ENCODE measurements at places on chromosomes 6 and 20. TPM values are rescaled to one million over a fixed set of nuclear protein-coding genes. Genes with fewer than 3 reads are reported as not detected.

DNA sequence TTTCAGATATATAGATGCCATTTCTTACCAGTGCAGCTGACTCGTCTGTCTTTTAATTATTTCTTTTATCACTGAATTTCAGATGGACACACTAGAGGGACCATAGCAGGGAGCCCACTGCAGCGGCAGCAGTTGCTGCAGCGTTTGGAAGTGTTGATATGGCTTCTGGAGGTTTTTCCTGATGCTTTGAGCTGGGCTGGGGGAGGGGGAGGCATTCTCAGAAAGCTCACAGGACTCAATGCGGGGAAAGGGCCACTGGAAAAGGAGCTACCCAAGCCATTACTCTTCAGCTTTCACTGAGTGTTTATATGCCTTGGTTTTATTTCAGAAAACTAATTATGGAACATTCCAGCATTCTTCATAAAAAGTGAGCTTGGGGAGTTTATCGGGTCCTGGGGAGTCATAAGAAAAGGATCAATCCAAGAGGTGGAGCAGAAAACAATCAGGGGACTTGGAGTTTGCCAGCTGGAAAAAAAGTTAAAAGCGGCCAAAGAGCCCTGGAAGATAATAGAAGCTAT lies 740.4 kb upstream of the FLRT3 start:
- H3K4me1 ChIP-seq: no peaks in the 10 kb centered on the region
- no peaks in the 10 kb centered on the region for H3K27me3 ChIP-seq
- no peak overlapping the region for H3K27ac ChIP-seq
- no peak for DNase-seq
- no peaks in the 10 kb centered on the region for H3K36me3 ChIP-seq

DNA sequence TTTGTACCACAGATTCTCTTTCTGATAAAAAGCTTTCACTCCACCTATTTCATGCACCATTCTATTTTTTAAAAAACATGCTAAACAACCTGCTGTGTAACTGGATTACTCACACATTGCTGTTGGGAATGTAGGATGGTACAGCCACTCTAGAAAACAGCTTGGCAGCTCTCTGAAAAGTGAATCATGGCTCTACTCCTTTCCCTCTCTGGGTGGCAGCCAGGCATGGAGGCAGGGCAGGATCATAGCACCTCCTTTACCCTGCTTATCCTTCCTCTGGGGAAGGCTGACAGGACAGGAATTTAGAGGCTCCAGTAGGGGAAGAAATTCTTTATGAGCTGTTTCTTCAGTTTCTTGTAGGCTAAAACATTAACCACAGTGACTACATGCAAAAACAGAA lies 6.7 kb upstream of the VNN2 start:
- no peaks in the 10 kb centered on the region for H3K36me3 ChIP-seq
- H3K4me1 ChIP-seq: peaks cover 6% of the 10 kb centered on the region
- no peak for DNase-seq

DNA sequence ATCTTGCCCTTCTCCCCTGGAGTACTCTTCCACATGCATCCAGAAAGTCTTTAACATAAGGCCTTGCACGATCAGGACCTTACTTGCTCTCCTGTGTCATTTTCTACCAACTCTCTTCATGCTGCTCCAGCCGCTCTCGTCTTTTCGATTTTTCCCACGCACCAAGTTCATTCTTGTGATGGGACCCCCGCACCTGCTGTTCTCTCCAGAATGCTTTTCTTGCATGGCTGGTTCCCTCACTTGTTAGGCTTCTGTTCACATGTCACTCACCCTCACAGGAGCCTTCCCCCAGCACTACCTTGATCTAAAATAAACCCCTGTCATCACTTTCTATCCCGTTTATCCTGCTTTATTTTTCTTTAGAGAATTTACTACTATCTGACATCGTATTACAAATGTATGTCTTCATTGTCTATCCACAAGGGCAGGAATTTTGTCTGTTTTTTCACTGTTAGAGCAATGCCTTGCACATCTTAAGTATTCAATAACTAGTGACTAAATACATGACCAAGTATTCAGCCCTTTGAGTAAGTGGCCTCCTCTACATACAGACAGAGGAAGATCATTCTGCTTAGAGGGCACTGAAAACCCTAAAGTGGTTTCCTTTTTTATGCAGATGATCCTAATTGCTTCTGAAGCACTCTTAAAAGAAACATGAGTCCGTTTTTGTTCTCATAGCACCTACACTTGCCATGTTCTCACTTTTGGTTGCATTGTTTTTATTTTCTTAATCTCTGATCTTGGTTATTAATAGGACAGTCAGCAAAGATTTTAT lies 166.9 kb downstream of the SLC16A10 start:
- no peak overlapping the region for H3K27ac ChIP-seq
- 0 out of 2 replicates have a peak, but pooled peaks cover 2% of the 10 kb centered on the region for H3K4me1 ChIP-seq
- H3K27me3 ChIP-seq: no peaks in the 10 kb centered on the region

DNA sequence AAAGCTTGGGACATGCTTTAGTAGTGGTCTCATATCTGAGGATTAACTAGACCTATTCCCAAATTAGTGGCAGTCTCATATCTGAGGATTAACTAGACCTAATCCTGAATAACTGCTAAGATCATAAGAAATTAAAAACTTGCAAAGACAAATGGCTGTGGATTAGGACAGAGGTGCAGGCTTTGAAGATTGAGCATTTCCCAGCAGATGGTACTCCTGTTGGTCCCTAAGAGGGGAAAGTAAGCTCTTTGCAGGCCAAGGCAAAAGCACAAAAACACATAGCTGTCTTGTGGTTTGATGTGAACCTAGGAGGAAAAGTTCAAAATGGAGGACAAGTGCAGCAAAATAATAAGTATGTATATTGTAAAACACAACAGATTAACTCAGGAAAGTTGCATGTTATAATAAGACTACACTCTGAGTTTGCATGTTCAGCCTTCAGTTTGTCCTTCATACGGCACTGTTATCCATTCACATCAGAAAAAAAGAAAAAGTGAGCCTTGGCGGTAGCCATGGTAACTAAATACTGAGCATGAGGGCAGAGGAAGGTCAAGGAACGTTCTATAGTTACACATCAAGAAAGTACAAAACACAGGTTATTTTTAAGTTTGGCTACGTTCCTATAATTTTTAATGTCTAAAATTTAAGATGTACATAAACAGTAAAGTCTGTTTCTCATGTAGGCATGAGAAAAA lies 62.8 kb downstream of the FILIP1 start:
- no peak overlapping the region for H3K27ac ChIP-seq
- H3K4me3 ChIP-seq: no peak overlapping the region
- no peak for DNase-seq
- H3K27me3 ChIP-seq: no peaks in the 10 kb centered on the region

DNA sequence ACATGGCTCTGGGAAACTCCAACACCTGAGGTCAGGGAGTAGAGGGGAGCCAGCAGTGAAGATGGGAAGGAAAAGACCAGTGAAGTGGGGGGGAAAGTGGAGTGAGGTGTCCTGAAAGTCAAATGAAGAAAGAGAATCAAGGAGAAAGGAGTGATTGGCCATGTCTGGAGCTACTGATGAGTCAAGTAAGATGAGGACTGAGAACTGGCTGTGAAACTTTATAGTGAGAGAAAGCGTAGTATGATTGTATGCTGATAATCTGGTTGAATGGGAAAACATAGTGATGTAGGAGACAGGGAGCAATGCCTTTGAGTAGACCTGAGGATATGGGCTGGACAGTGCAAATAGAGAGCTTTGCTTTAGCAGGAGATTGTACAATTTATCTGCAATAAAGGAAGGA lies 183.6 kb upstream of the GMDS start:
- H3K4me3 ChIP-seq: no peak overlapping the region
- no peak for DNase-seq
- H3K4me1 ChIP-seq: no peaks in the 10 kb centered on the region
- H3K27me3 ChIP-seq: no peaks in the 10 kb centered on the region

DNA sequence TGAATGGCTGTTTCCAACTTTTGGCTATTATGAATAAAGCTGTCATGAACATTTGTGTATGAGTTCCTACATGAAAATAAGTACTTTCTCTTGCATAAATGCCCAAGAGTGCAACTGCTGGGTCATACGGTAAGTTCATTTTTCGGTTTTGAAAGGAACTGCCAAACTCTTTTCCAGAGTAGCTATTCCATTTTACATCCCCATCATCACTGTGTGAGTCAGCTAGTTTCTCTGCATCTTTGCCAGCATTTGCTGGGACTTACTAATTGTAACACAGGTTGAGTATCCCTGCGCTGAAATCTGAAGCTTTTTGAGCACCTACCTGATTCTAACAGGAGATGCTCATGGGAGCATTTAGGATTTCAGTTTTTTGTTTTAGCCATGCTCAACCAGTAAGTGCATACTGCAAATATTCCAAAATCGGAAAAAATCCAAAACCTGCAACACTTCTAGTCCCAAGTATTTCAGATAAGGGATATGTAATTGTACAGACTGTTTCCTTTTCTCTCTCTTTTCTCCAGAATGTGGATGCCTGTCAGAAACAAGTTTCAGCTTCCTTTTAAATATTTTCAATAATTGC lies 118.4 kb downstream of the DTNBP1 start:
- H3K27ac ChIP-seq: no peak overlapping the region
- H3K4me3 ChIP-seq: no peak overlapping the region
- H3K27me3 ChIP-seq: no peaks in the 10 kb centered on the region
- H3K4me1 ChIP-seq: peaks cover 16% of the 10 kb centered on the region
- H3K36me3 ChIP-seq: no peaks in the 10 kb centered on the region

- H3K27ac ChIP-seq: no peak overlapping the region
- H3K4me3 ChIP-seq: no peak overlapping the region
- H3K27me3 ChIP-seq: no peaks in the 10 kb centered on the region
- H3K4me1 ChIP-seq: no peaks in the 10 kb centered on the region
- DNase-seq: no peak
- H3K36me3 ChIP-seq: no peaks in the 10 kb centered on the region
Observed at GRCh38 chr20:34143951-34144350, 31.9 kb upstream of the EIF2S2 start.

GRCh38 chr20:17619351-17620093 lies 49.6 kb downstream of the DSTN start:
- no peaks in the 10 kb centered on the region for H3K27me3 ChIP-seq
- H3K4me3 ChIP-seq: no peak overlapping the region
- DNase-seq: peak; percentile 1
- H3K4me1 ChIP-seq: no peaks in the 10 kb centered on the region
- peaks cover 8% of the 10 kb centered on the region for H3K36me3 ChIP-seq

GRCh38 chr6:106534564-106534982 lies 94.7 kb downstream of the RTN4IP1 start:
- DNase-seq: no peak
- no peak overlapping the region for H3K27ac ChIP-seq
- no peak overlapping the region for H3K4me3 ChIP-seq
- no peaks in the 10 kb centered on the region for H3K36me3 ChIP-seq

DNA sequence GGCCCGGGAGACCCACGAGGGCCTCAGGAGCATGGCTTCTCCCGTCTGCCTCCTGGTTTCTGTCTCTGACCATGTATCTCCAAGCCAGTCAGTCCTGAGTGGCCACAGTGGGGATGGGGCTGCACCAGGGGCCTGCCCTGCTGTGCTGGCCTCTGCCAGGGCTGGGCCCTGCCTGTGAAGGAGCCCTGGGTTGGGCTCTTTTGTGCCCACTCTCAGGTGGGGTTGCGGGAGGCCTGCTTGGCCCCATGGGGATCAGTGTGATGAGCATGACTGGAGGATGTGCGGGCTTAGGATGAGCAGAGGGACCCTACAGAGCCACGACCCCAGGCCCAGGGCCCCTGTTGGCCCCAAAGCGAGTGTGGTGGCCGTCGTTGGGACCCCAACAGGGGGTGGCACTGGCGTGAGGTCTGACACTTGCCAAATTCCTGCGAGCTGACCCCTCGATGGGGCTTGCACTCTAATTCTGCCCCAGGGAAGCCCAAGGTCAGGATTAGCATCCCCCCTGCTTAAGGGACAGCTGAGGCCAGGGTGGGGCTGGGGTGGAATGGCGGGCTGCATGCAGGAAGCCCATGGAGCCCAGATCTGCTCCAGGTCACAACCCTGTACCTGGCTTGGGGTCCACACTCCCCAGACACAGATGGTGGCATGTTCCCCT lies 90.0 kb upstream of the BHLHE23 start:
- DNase-seq: peak; percentile 5
- no peaks in the 10 kb centered on the region for H3K4me1 ChIP-seq
- H3K36me3 ChIP-seq: no peaks in the 10 kb centered on the region
- no peak overlapping the region for H3K27ac ChIP-seq

GRCh38 chr20:49187851-49188641 lies at the start of gene STAU1:
TSS of gene STAU1 (minus strand) at chr20:49188334. CDS start at chr20:49166201, 22,133 bp downstream.
- H3K36me3 ChIP-seq: no peaks in the 10 kb centered on the region
- peaks cover 5% of the 10 kb centered on the region for H3K4me1 ChIP-seq
- H3K4me3 ChIP-seq: peak within 1 kb of the TSS; percentile 86
- H3K27me3 ChIP-seq: no peaks in the 10 kb centered on the region
- DNase-seq: peak; percentile 98

GRCh38 chr6:47098570-47098993 lies 56.5 kb upstream of the ADGRF1 start:
- no peak overlapping the region for H3K27ac ChIP-seq
- no peak overlapping the region for H3K4me3 ChIP-seq
- DNase-seq: no peak
- H3K27me3 ChIP-seq: no peaks in the 10 kb centered on the region
- H3K4me1 ChIP-seq: peaks cover 7% of the 10 kb centered on the region

GRCh38 chr6:114342826-114343781 lies at the start of gene HS3ST5:
TSS of gene HS3ST5 (minus strand) at chr6:114343023. CDS start at chr6:114062845, 280,178 bp downstream.
- no peaks in the 10 kb centered on the region for H3K27me3 ChIP-seq
- DNase-seq: peak; percentile 75
- peak within 1 kb of the TSS; percentile 87 for H3K4me3 ChIP-seq
- H3K27ac ChIP-seq: peak within 1 kb of the TSS; percentile 28
- H3K36me3 ChIP-seq: no peaks in the 10 kb centered on the region
- no peaks in the 10 kb centered on the region for H3K4me1 ChIP-seq

GRCh38 chr6:95548188-95548786 lies 29.0 kb upstream of the MANEA start:
- no peak overlapping the region for H3K4me3 ChIP-seq
- no peaks in the 10 kb centered on the region for H3K36me3 ChIP-seq
- DNase-seq: no peak
- no peak overlapping the region for H3K27ac ChIP-seq
- no peaks in the 10 kb centered on the region for H3K27me3 ChIP-seq
- H3K4me1 ChIP-seq: no peaks in the 10 kb centered on the region

- no peaks in the 10 kb centered on the region for H3K36me3 ChIP-seq
- H3K4me3 ChIP-seq: no peak overlapping the region
- peaks cover 17% of the 10 kb centered on the region for H3K4me1 ChIP-seq
- no peaks in the 10 kb centered on the region for H3K27me3 ChIP-seq
- no peak overlapping the region for H3K27ac ChIP-seq
- no peak for DNase-seq
Observed at GRCh38 chr6:33983109-33983716, 162.7 kb downstream of the GRM4 start.

GRCh38 chr6:33390767-33391277 lies 801 bp upstream of the KIFC1 start:
- H3K27me3 ChIP-seq: no peaks in the 10 kb centered on the region
- peak overlapping the region; percentile 53 for H3K27ac ChIP-seq
- H3K4me3 ChIP-seq: peak overlapping the region; percentile 37
- H3K4me1 ChIP-seq: peaks cover 11% of the 10 kb centered on the region
- no peak for DNase-seq

The AVP gene
- not detected for total RNA-seq

The CHRNA4 gene
- total RNA-seq: not detected

The FKBP1C gene
- 1.1 TPM for total RNA-seq

The TCF15 gene
- total RNA-seq: not detected

The TMEM14A gene
- 18.5 TPM for total RNA-seq

The HFE gene
- total RNA-seq: 0.67 TPM

The TCF19 gene
- total RNA-seq: 26.8 TPM

The ROMO1 gene
- total RNA-seq: 282 TPM

Measured in SJCRH30 (cell line).